ENCODE measurements at places on chromosomes 7 and 10. TPM values are rescaled to one million over a fixed set of nuclear protein-coding genes. Genes with fewer than 3 reads are reported as not detected.

Gene INTS1
- total RNA-seq, result 74.8 TPM

Gene OR2A7
- total RNA-seq, result not detected

Gene MYL10
- total RNA-seq, result not detected

Gene SSMEM1
- not detected for total RNA-seq

Gene NAPEPLD
- total RNA-seq, result 4.2 TPM

Gene C10orf62
- 0.10 TPM for total RNA-seq

Gene OGA
- 92.7 TPM for total RNA-seq

Gene EPHB6
- total RNA-seq, result 2.0 TPM

Gene NKX1-2
- total RNA-seq, result not detected

Gene SFTPD
- 0.29 TPM for total RNA-seq

Gene SYCE1
- 0.33 TPM for total RNA-seq

Gene AHCYL2
- total RNA-seq, result 15.4 TPM

All from vein endothelial cell (primary cell).